IPS-NIHi11 (cell line): ENCODE measurements at places on chromosomes 3 and 15.
A peak's percentile ranks its signal among the peaks of the same experiment; 100 is the strongest.

GRCh38 chr3:42659451-42660130 is 6.1 kb downstream of the ZBTB47 start:
- no peak for DNase-seq

DNA sequence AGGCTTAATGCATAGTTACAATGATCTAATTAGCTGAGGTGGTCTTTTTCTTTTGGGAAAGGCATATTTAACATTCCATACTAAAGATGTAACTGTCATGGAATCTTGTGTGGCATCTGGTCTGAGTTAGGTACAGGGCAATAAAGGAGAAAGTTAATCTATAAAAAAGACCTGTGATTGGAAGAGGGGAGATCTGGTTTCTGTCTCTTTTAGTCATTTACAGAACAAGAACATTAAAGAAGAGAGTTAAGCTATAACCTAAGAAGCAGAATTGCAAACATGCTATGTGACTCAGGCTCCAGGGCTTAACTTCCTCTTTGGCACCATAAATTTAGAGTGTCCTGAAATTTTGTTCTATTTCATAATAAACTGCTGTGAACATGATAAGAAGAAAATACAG is 47.2 kb upstream of the MME start:
- DNase-seq, result no peak

DNA sequence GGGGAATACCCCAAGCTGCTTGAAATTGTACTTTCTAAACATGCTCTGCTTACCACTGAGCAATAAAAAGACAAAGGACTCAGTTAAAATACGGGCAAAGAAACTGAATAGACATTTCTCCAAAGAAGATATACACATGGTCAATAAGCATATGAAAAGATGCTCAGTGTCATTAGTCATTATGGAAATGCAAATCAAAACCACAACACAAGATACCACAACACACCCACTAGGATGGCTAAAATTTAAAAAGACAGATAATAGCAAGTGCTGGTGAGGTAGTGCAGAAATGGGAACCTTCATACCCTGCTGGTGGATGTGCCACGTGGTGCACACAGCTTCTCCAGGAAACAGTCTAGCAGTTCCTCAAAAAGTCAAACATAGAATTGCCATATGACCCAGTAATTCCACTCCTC is 21.3 kb downstream of the LRIG1 start:
- no peak for DNase-seq

GRCh38 chr3:151903501-151903991 is 30.1 kb downstream of the SUCNR1 start:
- no peak for DNase-seq

DNA sequence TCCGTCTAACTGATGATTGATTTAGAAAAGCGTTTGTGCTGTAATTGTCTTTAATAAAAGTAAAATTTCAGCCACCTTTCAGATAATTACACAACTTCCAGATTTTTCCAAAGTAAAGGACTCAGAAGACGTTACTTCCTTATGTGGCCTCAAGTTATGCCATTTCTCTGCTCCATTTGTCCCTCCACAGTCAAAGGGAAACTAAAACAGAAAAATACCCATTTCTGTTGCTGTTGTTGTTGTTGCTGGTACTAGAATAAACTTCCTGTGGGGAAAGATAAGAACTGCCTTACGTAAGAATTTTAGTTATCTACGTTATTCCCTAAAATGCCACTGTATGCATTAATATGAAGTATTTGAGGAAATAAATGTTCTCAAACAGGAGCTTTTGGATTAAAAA is 153.9 kb downstream of the P3H2 start:
- DNase-seq, result no peak

DNA sequence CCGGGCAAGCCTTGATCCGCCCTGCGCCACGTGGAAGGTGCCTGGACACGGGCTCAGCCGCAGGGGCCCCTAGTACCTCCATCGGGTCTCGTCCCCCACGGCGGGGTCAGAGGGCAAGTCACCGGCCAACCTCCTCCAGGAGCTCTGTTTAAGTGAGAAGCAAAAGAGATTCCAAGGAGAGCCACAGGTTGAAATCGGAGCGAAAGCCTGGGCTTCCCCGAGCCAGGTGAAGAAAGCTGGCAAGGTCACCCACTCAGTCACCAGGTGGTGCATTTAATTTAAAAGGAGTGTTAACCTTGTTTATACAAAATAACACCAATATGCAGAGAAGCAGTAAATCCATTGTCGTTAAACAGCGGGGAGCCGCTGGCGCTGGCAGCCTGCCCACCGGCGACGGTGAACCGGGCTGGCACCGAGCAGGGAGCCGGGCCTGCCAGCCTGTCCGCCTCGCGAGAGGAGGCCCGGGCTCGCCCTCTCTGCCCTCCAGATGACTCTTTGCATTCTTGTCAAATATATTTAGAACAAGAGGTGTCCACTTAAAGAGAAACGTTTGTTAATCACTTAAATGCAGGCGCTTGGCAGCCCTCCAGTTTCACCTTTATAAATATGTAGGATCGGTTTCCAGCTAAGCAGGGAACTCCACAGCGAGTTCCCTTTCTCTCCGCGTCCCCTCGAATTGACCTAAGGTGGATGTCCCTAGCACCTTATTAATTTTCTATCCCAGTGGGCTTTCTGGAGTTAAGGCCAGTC is 277.3 kb upstream of the NR2F2 start:
- peak; percentile 43 for DNase-seq

- DNase-seq, result no peak
These were observed 17.9 kb upstream of the AVEN start for GRCh38 chr15:34056911-34057310.

DNA sequence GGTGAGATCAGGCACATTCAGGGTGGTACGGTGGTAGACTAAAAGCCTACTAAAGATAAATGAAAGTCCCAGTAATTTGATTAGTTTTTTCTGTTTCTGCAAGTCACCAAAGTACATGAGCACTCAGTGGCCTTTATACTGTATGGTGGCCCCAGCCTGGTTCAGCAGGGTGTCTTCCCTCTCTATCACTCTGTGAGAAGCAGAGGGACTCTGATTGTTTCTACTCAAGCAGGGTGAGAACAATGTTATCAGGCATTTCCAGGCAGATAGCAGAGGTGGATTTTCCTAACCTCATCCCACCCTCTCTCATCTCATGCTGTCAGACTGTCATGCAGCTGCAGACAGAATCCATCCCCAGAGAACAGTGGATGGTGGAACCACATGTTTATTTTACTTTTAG is 71.5 kb upstream of the BFSP2 start:
- DNase-seq, result no peak

- DNase-seq, result no peak
These were observed 35.8 kb downstream of the PEAK1 start for GRCh38 chr15:77384086-77384485.

DNA sequence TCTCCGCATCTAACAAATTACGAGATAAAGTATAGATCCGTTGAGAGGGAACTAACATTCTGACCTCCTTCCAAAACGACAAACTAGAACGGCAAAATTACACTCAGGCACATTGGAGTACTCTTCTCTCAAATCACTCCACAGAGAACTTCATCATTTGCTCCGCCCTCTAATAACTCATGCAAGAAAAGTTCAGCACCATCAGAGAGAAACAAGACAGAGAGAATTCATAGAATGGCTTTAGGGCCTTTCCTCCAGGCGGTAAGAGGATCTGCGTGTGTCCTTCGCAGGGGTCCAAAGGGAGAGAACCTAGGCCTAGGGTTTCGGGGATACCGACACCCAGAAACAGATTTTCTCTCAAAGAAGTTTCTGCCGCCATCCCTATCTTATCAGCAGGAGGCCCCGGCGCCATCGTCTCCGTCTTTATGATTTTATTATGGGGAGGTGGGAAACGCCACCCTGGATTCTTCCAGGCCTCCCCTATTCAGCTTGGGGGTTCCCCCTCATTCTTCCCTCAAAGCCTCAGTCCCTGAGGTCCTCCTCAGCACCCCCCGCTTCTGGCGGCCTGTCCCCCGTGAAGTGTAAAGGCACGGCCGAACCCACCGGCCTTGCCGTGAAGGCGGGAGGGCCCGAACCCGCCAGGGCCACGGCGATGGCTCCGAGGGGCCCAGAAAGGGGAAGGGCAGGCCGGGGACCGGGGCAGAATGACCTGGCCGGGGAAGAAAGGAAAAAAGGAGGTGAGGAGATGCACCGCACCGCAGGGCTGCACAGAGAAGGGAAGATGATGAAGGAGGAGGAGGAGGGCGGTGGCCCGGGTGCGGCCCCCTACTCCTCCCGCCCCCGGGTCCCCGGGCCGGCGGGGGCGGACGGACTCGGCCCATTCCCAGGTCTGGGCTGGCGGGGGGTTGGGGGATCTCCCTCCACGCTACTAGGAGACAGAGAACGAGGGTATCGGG is 768 bp downstream of the UBXN7 start:
- peak; percentile 63 for DNase-seq

GRCh38 chr3:11260460-11260859 is 11.7 kb upstream of the ATG7 start:
- no peak for DNase-seq

DNA sequence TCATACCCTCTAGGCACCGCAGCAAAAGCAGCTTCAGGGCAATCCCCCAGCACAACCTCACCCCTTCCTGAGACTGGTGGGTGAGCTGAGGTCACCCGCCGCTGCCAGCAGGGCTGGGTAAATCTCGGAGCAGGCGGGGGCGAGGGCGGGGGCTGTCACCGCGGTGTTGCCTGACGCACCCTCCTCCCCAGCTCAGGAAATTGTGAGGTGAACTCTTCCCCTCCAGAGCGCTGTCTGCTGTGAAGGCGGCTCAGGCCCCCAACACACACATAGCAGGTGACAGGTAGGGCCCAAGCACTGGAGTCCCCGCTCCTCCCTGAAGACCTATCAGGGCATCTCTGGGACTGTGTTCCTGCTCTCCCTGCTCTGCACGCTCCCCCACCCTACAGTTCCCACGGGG is 30.2 kb upstream of the FURIN start:
- no peak for DNase-seq

GRCh38 chr3:126431103-126431534 is 36.4 kb downstream of the CFAP100 start:
- no peak for DNase-seq

- DNase-seq, result no peak
These were observed 13.0 kb downstream of the DIS3L start for GRCh38 chr15:66306381-66306780.

DNA sequence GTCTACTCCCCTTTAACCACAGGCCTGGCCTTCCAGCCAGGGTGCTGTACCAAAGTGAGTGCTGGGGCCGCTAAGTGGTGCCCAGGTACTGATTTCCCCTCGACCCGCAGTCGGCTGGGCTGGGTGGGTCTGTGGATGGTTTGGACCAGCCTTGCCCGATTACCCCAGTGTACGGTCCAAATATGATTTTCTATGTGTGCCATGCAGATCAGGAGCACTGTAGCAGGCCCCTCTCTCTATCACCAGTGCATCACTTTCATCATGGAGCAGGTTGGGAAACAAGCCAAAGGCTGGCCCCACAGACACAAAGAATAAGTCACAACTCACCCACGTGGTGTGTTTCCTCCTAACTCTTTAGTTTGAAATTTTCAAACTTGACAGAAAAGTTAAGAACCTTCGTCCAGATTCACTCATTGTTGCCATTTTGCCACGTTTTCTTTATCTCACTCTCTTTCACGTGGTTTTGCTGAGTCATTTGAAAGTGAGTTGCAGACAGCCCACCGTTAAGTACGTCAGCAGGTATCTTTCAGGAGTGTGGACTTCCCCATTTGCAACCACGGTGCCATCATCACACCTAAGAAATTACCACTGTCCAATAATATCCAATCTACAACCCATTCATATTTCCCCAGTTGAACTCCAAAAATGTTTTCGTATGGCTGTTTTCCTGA is 37.0 kb downstream of the ZNF710 start:
- no peak for DNase-seq

- no peak for DNase-seq
These were observed 94.4 kb downstream of the ST6GAL1 start for GRCh38 chr3:187024536-187025226.

GRCh38 chr3:186166036-186166435 is 57.1 kb upstream of the ETV5 start:
- no peak for DNase-seq

DNA sequence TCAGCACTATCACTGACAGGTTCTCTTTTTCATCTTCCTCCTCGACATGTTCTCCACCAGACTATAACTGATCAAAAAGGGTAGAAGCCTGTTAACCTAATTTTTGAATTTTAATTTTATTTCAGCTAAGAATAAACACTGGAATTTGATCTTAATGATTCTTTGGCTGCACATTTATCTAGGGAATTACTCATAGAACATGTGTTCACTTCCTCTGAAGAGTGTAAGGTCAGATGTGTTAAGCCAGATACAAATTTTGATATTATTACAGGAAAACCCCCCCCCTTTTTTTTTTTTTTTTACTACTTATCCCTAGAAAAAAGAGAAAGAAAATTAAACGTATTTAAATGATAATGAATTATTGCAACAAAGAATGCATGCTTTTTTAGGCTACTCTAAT is 15.0 kb downstream of the DCBLD2 start:
- no peak for DNase-seq

DNA sequence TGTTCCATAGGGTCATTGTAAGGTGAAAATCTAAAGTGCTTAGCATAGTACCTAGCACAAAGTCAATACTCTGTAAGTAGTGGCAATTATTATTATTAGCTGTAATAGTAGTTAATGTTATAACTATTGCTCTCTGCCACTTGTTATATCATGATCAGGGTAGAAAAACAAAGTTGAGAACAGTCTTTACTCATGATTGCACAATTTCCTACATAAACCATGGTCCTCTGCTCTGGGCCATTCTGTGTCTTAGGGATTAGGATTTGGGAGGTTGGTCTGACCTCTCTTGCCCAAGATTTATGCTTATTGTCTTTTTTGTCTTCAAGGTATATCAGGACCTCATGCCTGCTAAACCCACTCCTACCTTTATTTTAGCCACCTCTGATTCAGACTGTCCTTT is 4.3 kb upstream of the LRRC58 start:
- no peak for DNase-seq

DNA sequence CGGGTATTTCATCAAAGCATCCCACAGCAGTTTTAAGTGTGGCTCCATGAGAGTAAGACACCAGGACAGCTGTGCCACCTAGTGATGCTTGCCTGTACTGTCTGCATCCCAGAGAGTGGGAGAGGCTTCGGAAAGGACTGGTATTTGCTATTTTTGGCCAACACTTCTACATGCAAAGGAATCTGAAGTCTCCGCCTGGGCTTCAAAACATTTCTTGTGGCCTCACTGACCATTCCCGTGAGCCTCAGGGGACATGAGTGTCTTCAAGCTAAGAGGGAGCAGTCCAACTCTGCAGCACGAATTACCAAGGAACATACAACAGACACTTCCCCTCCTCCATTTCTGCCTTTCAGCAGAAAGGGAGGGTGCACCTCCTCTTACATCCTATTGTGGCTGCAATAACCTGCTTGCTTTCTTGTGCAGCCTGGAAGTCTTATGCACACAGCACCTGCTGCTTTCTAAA is 177.5 kb downstream of the RORA start:
- peak; percentile 43 for DNase-seq

GRCh38 chr3:61199843-61200242 is 51.4 kb downstream of the FHIT start:
- DNase-seq, result peak; percentile 18

- no peak for DNase-seq
These were observed 31.8 kb upstream of the GPR171 start for GRCh38 chr3:151234825-151235224.
